ENCODE measurements at places on chromosomes 6 and 20.

GRCh38 chr6:142331075-142331551, 29.3 kb downstream of the ADGRG6 start:
- DNase-seq, result no peak

GRCh38 chr6:166618866-166619761, 7.9 kb downstream of the RPS6KA2 start:
- no peak for DNase-seq

GRCh38 chr6:79605968-79606764, 25.0 kb upstream of the SH3BGRL2 start:
- no peak for DNase-seq

GRCh38 chr20:5036828-5037227, 35.5 kb upstream of the SLC23A2 start:
- DNase-seq, result no peak

- DNase-seq, result no peak
These were observed 57.3 kb downstream of the UBE2V1 start for GRCh38 chr20:50055524-50056083.

DNA sequence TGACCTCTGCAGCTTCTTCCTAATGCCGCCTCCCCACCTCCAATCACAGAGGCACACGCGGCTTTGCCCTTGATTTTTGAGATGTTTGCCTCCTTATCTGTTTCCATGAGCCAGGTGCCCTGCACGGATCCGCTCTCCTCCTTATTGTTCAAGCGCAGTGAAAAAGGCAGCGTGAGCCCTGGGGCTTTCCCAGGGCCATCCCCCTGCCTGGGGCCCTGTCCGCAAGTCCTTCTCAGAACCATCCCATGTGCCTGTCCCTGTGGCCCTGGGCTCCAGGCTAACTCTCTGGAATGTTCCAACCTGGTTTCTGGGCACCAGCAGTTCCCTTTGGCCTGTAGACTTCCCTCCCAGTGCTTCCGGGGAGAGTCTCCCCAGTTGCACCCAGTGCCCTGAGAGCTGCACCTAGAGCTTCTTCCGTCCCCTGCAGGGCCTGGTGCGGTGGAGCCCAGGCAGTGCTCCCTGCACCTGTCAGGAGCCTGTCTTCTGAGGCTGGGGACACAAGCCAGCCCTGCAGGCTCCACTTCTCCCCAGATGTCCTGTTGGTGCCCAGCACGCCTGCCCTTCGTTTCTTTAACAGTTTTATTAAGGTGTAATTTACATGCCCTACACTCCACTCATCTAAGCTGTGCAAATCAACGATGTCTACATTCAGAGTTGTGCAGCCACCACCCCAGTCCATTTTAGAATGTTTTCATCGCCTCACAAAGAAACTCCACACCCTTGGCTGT, 330.3 kb downstream of the CDH4 start:
- no peak for DNase-seq

DNA sequence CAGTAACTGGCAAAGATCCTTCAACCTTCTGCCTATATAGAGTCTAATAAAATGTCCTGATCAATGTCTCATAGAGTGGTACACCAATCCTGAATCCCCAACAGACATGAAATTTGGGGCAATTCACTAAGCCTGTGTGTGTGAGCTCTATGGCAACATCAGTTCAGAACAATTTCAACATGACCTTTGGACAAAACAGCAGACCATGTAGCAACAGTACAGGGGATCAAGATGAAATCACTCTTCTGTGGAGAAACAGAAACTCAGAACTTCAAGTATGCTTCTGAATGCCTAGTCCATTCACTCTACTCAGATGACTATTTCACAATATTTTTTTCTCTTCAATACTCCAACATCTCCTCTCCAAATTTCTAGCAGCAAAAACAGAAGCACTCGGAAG, 49.1 kb upstream of the OPRM1 start:
- DNase-seq, result no peak

- no peak for DNase-seq
These were observed 397.0 kb upstream of the KHDRBS2 start for GRCh38 chr6:62683063-62683462.
